D721Med (cell line): ENCODE measurements at places on chromosomes 2 and 18.

DNA sequence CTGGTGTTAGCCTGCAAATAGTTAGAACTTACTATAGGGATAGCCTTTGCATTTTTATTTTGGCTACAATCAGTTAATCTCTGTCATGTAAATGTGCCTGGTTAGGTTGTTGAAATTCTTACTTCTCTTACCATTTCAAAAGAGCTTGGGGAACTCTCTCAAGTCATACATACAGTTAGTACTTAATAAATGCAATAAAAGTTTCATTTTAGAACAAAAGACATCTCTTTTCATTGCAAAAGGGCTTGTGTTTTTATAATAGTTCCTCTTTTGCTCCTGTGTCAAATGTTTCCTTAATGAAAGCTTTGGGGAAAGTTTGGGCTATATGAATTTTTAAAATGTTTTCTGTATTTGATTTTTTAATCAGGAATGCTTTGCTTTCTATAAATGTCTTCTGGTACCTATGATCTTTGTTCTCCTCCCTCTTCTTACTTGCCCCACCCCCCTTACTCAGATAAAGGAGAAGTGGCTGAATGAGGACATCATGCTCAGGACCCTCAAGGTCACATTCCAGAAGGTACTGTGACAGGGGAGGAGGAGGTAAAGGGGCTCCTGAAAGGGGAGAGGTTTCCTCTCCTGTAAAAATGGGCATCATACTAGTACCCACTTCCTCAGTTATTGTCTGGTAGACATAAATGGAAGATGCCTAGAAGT is 13.6 kb downstream of the PTPN18 start:
- DNase-seq, result no peak

GRCh38 chr2:231410293-231411004 is 14.9 kb downstream of the B3GNT7 start:
- no peak for DNase-seq

DNA sequence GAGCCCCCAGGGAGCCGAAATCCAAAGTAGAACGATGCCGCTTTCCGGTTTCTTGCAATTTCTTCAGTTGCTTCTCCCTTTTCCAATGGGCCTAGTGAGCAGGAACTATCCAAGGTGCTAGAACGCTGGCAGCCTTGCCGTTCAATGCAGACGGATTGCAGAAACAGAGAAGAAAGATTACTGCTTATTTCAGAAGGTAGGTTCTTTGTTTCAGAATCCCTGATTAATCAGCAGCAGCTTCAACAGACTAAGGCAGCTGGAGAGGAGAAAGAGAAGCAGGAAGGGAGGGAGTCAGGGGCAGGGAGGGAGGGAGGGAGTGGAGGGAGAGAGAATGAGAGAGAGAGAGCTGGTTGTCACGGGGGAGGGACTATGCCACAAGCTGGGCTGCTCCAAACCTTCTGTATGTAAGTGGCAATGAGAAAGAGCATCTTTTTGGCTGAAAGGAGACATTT is 576 bp downstream of the NYAP2 start:
- DNase-seq, result no peak

- DNase-seq, result no peak
These were observed 21.5 kb upstream of the PDE1A start for GRCh38 chr2:182448371-182448770.

DNA sequence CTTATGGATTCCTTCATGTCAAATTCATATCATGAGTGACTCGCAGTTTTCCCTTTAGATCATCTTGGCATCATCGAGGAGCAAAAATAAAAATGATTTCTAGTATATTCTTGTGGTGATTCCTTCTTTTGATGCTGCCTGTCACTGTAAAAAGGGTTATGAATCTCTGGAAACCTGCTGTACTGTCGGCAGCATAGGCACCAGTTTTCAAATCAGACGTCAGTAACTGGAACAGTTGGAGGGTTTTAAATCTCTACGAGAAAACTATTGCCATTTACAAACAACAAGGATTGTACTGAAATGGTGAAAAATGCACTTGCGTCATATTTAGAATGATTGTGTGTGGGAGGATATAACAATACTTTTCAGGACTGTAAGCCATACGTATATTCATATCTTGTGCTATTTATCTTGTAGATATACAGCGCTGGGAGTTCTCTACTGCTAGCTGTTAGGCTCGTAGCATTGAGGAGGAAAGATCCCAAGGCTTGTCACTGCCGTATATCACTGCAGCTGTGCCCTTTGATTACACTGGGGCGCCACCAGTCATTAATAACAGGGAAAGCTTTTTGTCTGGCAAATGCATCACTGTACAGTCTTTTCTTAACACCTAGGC is 320.7 kb downstream of the MTX2 start:
- no peak for DNase-seq

GRCh38 chr2:19101968-19102367 is 256.5 kb downstream of the OSR1 start:
- no peak for DNase-seq

DNA sequence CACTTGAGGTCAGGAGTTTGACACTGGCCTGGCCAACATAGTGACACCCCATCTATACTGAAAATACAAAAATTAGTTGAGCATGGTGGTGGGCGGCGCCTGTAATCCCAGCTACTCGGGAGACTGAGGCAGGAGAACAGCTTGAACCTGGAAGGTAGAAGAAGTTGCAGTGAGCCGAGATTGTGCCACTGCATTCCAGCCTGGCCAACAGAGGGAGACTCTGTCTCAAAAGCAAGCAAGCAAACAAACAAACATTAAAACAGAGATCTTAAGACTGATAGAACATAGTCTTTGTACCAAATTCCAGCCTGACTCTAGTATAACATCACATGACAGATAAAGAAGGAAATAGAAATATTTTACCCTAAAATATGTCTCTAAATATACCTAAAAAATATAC is 168.1 kb downstream of the PTPRM start:
- no peak for DNase-seq

DNA sequence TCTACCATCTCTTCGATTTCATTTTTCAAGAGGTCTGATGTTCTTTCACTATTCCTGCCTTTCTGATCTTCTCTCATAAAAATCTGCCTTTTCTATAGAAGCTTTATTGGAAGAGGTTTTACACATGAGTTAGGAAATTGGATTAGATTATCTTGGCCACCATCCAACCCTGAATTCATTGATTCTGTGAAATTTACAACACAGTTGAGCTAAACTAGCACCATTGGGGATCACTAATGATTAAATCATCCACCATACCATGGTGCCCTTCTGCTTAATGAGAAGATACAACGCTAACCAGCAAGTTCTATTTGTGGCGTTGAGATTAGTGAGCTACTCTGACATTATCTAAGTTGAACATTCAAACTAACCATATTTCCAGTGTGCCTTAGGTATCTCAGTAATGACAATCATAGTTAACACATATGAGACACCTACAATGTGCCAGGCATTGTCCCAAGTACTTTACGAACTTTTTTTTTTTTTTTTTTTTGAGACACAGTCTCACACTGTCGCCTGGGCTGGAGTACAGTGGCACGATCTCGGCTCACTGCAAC is 17.3 kb upstream of the LBH start:
- no peak for DNase-seq

DNA sequence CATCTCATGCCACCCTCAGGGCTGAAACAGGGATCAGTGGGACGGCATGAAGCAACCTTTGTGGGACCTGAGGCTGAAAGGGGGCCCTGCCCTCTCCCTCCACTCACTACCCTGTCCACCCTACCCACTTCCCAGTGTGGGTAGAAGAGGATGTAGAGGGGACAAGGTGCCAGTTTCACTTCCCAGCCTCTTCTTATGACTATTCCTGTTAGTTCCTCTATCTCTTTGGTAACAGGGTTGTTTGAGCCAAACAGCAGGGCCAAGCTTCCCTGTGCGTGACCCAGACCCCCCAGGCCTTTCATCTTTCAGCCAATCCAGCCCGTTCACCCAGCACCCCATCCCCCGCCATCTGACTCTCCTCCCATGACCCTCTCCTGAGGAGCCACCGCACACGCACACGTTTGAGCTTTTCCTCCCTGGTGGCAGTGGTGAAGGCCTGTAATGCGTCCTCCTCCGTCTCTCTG is 82.3 kb downstream of the STPG4 start:
- no peak for DNase-seq

DNA sequence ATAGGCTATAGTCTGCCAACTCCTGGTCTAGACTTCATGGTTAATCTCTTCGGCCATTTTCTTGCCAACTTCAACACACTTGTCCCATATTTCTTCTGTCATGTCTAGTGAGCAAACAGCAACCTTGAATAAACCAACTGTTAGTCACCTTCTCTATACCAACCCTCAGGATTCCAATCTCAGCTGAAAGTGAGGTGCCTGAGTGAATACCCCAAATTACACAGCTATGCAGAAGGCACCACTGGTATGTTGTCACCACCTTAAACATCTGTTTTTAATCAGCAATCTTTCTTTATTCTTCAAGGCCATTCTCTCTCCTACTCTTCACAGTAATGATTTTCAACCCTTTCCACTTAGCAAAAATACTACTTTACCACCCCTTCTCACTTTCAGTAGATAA is 39.3 kb downstream of the THOC1 start:
- DNase-seq, result no peak

DNA sequence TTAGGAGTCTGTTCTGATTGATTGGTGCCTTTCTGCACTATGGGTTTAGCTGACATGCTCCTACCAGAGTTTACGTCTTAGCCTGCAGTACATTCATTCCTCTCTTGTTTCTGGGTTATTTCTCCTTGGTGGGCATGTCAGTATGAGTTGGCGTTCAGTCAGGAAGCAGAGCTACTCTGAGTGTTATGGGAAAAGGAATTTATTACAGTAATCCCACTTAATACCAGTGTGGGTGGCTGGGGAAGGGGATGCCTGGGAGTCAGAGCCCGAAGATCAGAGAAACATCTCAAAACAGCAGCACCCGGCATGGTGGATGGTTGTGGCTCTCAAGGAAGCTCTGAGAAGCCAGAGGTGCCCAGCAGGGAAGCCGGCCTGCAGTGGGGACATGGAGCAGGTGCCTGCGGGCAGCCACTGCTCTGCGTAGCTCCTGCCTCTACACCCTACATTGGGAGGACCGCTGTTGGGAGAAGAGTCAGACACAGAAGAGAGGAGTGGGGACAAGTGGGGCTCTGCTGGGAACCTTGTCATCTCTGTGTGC is 48.9 kb downstream of the RAB31 start:
- DNase-seq, result no peak

GRCh38 chr18:22767653-22768052 is 165.5 kb upstream of the RBBP8 start:
- DNase-seq, result no peak

- no peak for DNase-seq
These were observed 744.3 kb downstream of the RNF144A start for GRCh38 chr2:7661502-7661901.

- no peak for DNase-seq
These were observed 49.4 kb downstream of the CCDC102B start for GRCh38 chr18:68847219-68847837.

- DNase-seq, result no peak
These were observed 123.7 kb downstream of the DIS3L2 start for GRCh38 chr2:232085164-232085563.

GRCh38 chr2:101473911-101474701 is 806 bp downstream of the RFX8 start:
- peak; percentile 40 for DNase-seq

- no peak for DNase-seq
These were observed 64.6 kb downstream of the BMP10 start for GRCh38 chr2:68806511-68807109.

DNA sequence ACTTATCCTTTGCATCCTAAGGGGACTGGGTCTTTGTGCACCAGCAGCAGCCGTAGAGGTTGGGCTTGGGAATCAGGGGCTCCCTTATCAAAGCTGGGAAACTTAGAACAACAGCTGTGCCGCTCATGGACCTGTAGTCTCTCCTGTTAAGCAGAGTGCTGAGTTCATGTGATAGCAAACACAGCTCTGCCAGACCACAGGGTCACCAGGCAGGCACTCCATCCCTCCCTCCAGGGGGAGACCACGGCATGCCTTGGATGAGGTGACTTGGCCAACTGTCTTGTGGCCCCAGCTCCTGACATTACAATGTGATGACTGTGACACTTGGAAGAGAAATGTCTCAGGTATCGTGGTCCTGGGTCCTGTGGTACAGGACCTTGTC is 60.0 kb downstream of the DGKD start:
- no peak for DNase-seq

DNA sequence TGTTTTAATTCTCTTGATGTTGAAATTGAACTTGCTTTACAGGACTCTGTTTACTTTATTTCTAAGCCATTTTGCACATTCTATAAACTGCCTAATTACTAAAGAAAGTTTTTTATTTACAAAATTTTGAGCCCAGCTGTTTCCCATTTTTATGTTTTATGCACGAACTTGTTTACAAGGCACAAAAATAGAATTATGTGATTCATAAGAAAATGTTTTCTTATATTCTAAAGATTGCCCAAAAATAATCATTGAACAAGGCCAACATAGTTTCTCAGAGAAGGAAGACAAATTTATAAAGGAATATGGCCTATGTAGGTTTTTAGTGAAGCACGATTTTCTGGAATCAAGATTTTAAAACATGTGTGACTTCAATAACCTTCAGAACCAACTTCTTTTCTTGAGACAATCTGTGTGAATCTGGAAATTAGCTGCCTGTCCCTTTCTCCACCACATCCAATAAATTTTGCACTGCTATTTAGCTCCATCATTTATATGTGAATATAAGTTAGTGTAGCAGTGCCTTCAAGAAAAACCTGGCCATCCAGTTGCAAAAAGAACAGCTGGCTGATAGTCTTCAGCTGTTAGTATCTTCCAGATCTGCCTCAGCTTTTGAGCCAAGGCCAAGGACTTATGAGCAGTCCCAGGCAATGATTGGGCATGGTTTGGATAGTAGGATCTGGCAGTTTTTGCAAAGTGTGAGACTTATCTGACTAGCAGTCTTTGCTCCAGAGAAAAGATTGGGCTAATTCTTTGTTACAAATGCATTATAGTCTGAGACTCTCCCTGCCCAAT is 253.2 kb upstream of the COL3A1 start:
- DNase-seq, result no peak

- no peak for DNase-seq
These were observed 59.8 kb downstream of the CENPO start for GRCh38 chr2:24853046-24853445.

GRCh38 chr2:165575044-165575615 is 105.6 kb downstream of the CSRNP3 start:
- no peak for DNase-seq

- no peak for DNase-seq
These were observed 355.1 kb upstream of the ZC3H15 start for GRCh38 chr2:186130748-186131641.

DNA sequence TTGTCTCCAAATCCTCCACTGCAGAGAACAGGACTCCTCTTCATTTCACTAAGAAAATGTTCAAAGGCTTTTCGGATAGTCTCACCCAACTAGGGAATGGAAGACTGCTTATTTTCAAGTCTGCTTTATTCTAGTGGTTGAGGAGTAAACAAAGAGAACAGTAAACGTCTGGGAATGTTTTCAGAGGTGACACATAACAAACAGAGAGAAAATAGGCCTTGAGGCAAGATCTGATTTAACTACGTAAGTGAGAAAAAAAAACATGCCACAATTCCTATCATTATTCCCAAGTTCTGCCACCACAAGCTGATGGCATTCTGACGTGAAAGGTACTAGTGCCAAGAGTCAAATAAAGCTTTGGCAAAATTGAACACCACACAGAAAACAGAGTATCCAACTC is 16.7 kb upstream of the WIPF1 start:
- DNase-seq, result no peak
